ENCODE measurements at places on chromosomes 1 and 21. TPM values are rescaled to one million over a fixed set of nuclear protein-coding genes. Genes with fewer than 3 reads are reported as not detected.

Gene ZRANB2
- total RNA-seq, result 102 TPM

Gene KCNT2
- total RNA-seq, result not detected

Gene SPATA17
- not detected for total RNA-seq

Gene CD1E
- not detected for total RNA-seq

- DNase-seq, result no peak
Observed at GRCh38 chr1:53766831-53767405, 28.0 kb upstream of the GLIS1 start.

- no peak for DNase-seq
Observed at GRCh38 chr1:101158424-101158823, 78.4 kb upstream of the S1PR1 start.

DNA sequence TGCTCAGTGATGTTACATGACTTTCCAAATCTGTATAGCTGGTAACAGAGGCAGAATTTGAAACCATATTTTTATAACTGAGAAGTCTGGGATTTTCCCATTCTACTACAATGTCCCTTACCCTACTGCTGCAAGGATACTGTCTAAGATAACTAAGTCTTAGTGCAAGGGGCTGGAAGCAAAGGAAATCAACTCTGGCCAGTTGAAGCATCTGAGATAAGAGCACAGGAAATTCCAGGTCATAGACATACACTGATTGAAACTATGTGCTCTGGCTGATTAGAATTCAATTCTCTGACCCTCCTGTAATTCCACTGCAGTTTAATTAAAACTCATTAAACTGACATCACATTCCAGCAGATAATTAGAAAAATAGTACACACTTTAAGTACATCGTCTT lies 267.7 kb upstream of the C1orf87 start:
- DNase-seq, result no peak

GRCh38 chr1:217322834-217323233 lies 308.1 kb downstream of the GPATCH2 start:
- DNase-seq, result no peak

- DNase-seq, result no peak
Observed at GRCh38 chr1:18965206-18966173, 9.0 kb upstream of the IFFO2 start.

DNA sequence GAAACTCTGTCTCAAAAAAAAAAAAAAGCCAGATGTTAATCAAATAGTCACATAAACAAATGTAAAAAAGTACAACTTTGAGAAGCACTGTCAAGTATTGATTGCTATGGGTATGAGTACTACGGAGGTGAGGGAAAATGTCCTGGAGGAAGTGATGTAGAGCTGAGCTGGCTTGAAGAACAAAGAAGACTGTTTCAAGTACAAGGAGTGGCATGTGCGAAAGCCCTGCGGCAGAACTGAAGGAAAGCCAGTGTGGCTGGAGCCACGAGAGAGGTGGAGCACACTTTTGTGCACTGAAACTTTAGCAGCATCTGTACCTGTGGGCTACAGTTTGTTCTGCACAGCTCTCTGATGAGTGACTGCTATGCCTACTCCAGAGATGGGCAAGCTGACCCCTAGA lies 5.4 kb upstream of the RPS6KA1 start:
- no peak for DNase-seq

All from CD8-positive, alpha-beta T cell (primary cell).